ENCODE measurements at places on chromosomes 2 and 18.
A peak's percentile ranks its signal among the peaks of the same experiment; 100 is the strongest.

DNA sequence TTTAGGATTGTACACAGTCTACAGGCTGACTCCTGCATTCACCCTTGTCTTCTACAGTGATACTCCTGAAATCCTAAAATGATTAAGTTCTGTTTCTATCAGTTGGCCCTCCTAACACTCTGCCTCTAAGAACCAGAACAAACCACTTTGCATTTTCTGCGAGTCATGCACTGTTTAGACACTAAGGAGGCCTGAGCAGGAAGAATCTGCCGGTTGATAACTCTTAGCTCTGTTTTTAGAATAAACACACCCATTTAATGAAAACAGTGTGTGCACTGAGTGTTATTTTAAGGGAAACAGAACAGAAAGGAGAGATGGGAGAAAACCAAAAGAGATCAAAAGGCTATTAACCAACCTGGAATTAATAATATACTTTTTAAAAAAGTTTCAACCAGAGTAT lies 22.9 kb upstream of the SSB start:
- no peak for DNase-seq

- DNase-seq: no peak
Measured at GRCh38 chr18:77039196-77040130, 93.1 kb downstream of the MBP start.

DNA sequence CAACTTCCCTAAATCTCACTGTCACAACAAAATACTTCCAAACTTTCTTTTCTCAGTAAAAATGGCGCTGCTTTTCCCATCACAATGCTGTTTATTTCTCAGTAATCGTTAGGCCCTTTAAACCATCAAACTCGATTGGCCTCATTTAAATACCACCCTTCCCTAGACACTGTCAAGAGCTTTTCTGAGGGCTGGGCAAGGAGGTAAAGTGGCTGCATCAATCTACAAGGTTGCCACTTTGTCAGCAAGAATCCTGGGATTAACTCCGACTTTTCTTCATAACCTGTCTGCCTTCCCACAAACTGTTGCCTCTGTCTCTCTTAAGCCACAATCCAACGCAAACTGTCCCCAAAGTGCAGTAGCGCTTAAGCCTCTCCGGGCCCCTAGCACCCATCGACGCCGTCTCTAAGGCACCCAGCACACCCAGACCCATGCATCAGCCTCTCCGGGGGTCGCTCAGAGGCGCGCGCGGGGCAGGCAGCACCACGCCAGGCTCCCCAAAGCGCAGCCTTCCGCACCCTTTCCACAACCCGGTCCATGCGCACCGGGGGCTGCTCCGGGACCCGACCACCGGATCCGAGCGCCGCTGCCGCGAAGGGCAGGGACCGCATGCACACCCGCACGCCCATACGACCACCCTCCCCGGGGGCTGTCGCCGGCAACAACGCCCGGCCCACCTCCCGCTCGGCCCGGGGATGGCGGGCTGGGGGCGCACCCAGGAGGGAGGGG lies 683 bp downstream of the MBOAT2 start:
- DNase-seq: no peak

DNA sequence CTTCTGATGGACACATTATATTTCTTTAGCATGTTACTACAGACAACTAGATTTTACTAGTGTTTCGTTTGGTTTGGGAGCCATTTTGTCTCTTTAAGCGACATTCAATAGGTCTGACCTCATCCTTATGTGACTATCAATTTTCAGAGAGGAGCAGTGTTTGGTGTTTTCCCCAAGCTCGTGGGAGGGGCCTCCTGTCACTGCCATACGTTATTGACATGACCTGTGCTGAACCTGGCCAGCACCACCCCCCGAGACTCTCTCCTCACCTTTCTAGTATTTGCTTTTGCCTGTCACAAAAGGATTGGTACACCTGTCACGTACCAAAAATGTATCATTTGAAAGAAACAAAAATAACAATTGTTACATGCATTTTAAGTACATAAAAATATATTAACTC lies 69.3 kb downstream of the PSMG2 start:
- no peak for DNase-seq

DNA sequence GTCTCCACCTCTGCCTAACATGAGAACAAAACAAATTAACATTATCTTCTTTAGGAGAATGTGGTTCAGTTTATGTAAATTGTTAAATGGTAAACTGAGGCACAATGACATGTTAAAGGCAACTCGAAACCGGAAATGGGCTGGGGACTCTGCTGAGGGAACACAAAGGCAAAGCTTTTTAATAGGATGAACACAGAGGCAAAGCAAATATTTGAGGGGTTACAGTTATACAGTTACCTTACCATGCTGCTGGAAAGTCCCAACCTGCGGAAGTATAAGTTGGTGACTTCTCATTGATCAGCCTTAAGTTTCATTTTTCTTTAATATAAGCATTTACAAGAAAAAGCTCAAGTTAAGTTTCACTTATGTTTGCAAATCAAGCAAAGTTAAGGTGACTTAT lies 195.0 kb downstream of the DLGAP1 start:
- DNase-seq: no peak

DNA sequence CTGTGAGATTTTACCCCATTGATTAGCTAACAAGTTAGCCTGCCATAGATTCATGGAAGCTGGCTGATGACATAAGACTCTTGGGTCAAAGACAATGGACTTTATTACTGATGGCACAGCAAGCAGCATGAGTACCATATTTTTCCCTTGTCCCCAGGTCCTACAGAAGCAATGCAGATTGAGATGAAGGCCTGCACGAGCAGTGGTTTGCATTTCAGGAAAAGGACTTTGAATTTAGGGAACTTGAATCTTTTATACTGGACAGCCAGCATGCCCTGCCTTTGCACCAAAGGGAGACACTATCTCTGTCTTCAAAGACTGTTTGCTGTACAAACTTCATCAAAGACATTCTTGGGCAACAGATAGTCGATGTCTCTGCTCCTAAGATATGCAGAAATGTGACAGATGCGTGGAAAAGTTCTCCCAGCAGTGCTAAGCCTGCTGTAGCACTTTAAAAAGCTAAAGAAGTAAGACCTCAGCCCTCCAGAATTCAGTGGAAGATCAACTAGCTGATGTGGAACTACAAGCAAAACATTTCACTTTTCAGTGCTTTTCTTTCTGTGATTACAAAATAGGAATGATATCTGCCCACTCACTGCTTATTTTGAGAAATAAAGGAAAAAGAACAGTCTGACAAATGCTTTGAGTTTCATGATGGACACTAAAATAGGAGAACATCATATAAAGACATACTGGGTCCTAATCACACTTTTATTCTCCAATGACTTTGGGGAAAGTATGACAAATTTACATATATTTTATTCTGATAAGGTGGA lies 44.4 kb upstream of the TANK start:
- DNase-seq: no peak

DNA sequence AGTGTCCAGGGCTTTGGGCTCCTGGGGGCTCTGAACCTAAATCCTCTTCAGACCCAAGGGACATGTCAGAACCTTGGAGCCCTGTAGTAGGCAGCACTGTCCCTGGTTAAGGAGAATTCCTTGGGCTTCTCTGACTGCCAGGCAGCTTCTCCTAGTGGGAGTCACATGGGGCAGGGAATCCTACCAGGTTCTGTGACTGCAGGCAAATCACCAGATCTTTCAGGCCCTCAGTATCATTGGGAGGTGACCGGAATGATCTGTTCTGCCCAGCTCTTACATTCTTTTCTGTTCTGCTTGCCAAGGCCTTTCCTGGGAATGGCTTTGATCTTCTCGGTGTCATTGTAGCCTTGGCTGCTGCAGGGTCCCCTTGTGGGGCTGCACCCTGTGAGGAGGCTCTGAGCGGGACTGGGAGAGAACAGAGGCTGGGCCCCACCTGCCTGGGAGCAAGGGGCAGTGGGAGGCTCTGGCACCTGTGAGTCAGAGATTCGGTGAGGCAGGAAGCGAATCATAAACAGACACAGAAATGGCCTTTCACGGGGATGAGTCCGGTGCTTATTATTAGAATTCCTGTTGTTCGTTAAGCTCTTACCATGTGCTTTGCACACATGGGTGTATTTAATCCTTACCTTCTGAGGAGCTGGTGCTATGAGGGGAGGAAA lies 14.1 kb downstream of the CEP68 start:
- DNase-seq: no peak

DNA sequence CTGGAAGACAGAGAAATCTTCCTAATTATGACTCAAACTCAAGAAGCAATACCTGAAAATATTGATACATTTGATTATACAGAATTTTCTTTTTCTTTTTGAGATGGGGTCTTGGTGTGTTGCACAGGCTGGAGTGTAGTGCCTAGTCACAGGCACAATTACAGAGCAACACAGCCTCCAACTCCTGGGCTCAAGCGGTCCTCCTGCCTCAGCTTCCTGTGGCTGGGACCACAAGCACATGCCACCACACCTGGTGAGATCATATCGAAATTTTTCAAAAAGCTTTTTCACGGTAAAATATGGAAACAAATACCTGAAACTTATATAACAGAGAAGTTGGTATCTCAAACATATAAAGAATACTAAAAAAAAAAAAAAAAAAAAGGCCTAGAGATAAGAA lies 27.9 kb downstream of the TGFBRAP1 start:
- DNase-seq: no peak

DNA sequence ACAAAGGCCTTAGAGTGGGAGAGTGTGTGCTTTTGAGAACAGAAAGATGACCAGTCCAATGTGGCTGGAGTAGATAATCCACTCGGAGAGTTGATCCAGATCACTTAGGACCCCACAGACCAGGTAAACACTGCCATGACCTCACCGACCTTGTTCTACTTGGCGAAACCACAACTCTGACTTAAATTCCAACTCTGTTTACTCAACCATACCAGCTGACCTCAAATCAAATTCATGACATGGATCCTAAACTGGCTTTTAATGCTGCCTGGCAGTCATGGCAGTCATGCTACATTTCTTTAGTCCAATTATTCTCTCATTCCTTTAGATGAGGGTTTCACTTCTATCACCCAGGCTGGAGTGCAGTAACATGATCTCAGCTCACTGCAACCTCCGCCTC lies 347.1 kb upstream of the FAM98A start:
- DNase-seq: no peak

GRCh38 chr2:131580187-131580586 lies 52.5 kb downstream of the CCDC74A start:
- DNase-seq: no peak

DNA sequence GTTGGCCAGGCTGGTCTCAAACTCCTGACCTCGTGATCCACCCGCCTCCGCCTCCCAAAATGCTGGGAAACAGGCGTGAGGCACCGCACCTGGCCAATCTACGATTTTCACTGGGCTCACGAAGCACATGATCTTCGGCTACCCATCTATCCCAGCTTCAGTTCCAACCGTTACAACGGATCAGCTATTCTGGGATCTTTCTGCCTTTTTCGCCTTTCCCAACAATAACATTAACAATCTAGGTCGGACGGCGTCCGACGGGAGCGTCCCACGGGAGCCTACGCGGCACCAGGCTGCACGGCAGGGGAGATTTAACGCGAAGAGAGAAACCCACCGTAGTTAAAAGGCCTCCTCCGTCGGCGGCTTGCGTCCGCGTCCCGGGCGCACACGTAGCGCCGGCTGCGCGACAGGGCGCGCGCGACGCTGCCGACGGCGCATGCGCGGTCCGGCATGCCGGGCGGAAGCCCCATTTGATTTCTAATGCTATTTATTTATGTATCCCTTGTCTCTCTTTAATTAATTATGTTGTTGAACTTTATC lies at the start of gene MSL3B:
Gene MSL3B, minus strand, starts transcription at position 394 of the 540 bp plus-strand sequence.
- peak; percentile 21 for DNase-seq

GRCh38 chr2:198285216-198285615 lies 480.8 kb downstream of the PLCL1 start:
- no peak for DNase-seq

DNA sequence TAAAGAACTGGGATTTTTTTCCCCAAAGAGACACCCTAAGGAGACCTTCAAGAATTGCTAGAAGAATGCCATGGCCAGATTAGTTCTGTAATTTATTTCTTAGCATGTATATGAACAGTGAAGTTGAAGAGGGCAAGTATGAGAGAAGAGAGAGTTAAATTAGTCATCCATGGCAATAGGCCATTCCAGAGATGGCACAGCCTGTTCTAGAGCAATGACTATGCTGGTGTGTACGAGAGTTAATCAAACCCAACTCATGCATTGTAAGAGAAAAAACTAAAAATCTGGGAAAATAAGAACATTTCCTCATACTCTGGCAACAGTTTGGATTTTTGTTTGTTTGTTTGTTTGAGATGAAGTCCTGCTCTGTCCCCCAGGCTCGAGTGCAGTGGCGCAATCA lies 112.1 kb upstream of the PIK3C3 start:
- no peak for DNase-seq

GRCh38 chr2:109721135-109721534 lies 73.0 kb upstream of the RGPD5 start:
- DNase-seq: no peak

GRCh38 chr2:100294162-100294497 lies 28.2 kb downstream of the LONRF2 start:
- DNase-seq: no peak

DNA sequence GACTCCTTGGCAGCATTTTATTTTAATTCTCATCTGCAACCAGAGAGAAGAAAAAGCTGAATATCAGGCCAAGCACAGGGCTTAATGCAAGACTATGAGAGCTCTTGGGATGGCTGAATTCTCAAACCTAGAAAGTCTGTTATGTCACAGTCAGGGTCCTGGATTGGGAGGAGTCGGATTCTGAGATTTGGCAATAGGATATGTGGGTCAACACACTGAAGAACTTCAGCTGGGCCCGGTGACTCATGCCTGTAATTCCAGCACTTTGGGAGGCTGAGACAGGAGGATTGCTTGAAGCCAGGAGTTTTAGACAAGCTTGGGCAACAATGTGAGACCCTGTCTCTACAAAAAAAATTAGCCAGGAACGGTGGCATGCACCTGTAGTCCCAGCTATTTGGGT lies 102.4 kb downstream of the COL3A1 start:
- no peak for DNase-seq

DNA sequence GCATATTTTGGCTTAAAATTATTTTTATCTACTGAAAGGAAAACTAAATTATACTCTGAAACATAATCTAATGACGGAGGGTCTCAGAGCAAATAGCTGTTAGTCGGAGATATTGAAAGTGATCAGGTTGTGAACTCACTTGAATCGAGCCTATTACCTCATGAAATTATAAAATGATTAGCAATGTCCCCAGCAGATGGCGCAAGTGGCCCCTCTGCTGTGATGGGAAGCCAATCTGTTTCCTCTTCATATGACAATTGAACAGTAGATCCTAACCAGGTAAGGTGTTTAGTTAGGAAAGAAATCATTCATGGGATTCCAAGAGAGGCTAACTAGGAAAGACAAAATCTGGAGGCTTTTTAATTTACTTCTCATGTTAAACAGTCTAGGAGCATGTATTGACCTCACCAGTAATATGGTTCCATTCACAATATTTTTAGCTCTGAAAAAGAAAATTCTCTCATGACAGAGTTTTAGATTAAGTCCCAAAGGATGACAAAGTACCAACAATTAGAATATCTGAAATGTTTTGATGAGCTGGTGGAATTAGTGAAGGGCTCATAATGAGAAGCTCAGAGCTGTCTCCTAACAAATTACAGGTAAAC lies 29.9 kb upstream of the MPPE1 start:
- peak; percentile 65 for DNase-seq

GRCh38 chr18:39911716-39912115 lies 2043.3 kb upstream of the PIK3C3 start:
- no peak for DNase-seq
